ENCODE measurements at places on chromosomes 5 and 9.

- DNase-seq = peak; percentile 48
Observed at GRCh38 chr5:56012281-56012963, 17.7 kb upstream of the IL6ST start.

DNA sequence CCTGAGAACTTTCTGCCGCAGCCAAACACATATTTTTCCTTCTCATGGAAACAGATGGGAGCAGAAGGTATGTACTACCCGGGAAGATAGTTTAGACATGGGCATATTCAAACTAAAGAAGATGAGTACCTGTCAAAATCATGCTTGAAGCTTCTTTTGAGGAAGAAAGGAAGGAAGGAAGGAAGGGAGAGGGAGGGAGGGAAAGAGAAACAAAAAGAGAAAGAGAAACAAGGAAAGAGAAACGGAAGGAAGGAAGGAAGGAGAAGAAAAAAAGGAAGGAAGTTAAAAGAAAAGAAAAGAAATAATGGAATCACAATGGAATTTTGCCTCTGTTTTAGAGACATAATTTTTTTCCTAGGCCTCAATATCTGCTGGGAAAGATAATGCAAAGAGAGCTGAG is 34.6 kb downstream of the EPB41L4A start:
- DNase-seq = no peak

DNA sequence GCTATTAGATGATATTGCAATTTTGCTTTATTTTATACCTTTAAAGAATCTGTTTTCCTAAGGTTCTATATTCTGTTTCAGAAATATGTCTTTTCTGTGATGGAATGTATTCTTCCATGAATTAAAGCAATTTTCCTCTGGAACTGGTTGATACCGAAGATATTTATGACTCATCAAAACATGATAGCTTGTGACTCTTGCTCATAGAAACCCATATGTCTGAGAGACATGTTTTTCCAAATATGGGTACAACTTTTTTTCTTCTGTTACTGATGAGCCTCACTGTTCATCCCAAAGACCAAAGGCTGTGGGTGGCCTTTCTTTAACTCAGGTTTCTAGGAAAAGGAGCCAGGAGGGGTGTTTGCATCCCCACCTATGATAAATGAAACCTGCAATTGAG is 126.1 kb upstream of the PAPPA start:
- DNase-seq = no peak

DNA sequence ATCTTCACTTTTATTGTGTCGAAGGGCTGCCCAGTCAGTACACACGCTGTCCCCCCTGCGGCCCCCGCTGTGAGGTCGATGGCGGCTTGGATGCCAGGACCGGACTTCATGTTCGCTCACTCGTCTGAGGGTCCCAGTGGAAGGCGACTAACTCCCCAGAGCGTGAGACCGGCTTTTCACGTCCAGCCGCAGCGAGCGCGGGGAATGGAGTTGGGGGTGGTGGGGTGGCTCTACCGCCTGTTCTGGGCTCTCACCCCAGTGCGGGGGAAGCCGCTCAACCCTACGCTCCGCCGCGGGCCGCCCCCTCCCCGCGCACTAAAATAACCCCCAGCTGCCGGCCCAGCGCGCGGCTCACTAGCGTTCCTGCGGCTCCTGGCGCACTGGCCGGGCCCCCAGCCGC is at the start of gene SLC25A2:
Gene SLC25A2 (minus strand): TSS at position 294 of the 400 bp plus-strand sequence. CDS start 184 bp downstream, at position 110.
- DNase-seq = no peak

- DNase-seq = no peak
Observed at GRCh38 chr5:92370032-92370431, 986.9 kb upstream of the ARRDC3 start.

GRCh38 chr9:88772575-88772974 is 218.7 kb upstream of the S1PR3 start:
- no peak for DNase-seq

- no peak for DNase-seq
Observed at GRCh38 chr5:67619235-67619634, 422.6 kb upstream of the CD180 start.

GRCh38 chr9:28808042-28808441 is 1234.8 kb upstream of the C9orf72 start:
- DNase-seq = no peak

DNA sequence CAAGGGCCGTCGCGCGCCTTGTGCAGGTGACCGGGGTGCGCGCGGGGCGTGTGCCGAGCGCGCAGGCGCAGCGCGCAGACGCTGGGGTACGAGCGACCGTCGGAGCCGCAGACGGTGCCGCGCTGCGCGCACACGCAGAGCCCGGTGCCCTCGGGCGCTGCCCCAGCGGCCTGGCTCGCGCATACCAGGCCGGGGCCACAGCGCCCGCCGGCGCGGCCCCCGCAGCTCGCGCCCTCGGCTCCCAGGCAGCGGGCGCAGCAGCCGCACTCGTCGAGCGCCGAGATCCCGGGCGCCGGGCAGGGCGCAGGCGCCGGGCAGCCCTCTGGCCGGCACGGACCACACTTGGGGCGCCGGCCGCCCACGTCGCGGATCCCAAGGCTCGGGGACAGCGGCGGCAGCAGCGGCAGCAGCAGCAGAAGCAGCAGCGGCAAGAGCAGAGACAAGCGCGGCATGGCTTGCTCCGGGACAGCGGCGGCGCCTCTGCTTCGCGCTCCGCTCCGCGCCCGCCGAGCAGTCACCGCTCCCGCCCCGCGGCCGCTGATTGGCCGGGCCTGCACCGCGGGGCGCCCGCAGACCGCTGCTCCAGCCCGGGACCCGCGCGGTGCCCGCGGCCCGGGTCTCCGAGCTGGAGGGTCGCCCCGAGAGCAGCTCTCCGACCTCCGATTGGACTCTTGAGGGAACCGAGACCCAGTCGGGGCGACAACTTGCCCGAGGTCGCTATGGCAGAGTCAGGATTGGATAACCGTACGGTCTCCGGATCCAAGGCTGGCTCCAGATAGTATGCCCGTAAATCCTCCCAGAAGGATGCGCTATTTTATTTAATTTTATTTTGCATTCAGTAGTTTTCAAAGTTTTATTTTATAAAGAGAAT is at the start of gene IGFBPL1:
Gene IGFBPL1 (minus strand): TSS at position 482 of the 871 bp plus-strand sequence. CDS start 30 bp downstream, at position 452.
- DNase-seq = peak; percentile 11

- DNase-seq = no peak
Observed at GRCh38 chr5:6565492-6565891, 67.4 kb downstream of the NSUN2 start.

DNA sequence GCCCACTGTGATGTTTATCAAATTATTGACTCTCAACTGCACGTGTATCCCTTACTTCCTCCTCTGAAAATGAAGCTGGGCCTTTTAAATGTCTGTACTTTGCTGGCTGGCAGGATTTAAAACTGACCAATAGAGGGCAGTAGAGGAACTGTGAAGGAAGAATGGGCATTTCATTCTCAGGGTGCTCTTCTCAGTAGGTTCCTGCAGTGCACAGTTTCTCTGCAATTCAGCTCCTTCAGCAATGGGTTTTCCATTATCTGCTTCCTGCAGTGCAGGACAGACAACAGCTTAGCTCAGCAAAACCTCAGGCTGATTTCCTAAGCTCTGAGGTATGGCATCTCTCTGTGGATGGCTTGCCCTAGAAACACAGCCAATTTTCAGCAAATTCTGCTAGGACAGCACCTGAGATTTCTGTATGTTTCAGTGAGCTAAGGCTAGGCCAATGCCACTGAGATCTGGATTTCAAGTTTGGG is 298.4 kb upstream of the PRDM9 start:
- peak; percentile 56 for DNase-seq

GRCh38 chr9:92664394-92665152 is 5.4 kb downstream of the IPPK start:
- DNase-seq = no peak

GRCh38 chr5:56979968-56980367 is 28.0 kb upstream of the MIER3 start:
- DNase-seq = no peak

DNA sequence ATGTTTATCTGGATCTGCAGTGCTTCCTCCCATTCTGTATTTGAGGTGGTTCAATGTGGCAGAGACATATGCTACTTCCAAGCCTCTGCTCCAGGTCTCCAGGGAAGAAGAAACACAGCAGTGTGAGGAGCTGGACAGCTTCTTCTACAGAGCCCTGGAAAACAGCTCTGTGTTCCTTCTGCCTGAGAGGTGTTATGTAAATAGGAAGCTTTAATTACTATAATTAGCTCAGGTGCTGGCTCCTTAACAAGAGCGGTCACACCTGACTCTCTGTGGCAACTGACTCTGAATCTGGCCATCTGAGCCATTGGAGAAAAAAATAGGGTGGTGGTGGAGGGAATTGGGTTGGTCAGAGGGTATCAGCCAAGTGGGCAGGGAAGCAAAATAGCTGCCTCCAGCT is 332.4 kb upstream of the BRINP1 start:
- no peak for DNase-seq

DNA sequence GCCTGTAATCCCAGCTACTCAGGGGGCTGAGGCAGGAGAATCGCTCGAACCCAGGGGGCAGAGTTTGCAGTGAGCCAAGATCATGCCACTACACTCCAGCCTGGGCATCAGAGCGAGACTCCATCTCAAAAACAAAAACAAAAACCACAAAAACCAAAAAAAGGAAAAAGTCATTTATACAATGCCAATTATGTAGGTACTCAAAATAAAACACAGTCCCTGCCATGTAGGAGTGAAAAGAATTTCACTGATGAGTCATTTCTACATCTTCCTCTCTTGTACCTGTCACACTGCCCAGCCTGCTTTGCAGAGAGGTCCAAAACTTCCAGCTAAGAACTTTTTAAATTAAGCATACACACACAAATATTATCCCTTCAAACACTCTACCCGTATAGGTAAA is 215.8 kb downstream of the EPB41L4A start:
- DNase-seq = no peak

GRCh38 chr5:159971038-159971437 is 37.9 kb upstream of the TTC1 start:
- DNase-seq = no peak

DNA sequence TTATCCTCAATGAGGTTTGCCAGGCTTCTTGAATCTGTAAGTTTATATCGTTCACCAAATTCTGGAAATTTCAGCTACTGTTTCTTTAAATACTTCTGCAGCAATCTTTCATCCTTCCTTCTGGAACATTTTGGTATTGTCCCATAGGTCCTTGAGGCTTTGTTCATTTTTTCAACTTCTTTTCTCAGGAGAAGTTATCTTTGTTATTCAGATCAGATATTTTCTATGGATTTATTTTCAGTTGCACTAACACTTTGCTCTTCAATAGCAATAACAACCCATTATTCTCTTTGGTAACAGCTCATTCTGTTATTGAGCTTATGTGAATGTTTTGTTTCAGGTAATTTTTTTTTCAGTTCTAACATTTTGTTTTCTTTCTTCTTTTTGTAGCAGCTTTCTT is 13.5 kb downstream of the SNX2 start:
- no peak for DNase-seq

GRCh38 chr5:38905516-38905915 is 59.7 kb downstream of the OSMR start:
- DNase-seq = no peak

DNA sequence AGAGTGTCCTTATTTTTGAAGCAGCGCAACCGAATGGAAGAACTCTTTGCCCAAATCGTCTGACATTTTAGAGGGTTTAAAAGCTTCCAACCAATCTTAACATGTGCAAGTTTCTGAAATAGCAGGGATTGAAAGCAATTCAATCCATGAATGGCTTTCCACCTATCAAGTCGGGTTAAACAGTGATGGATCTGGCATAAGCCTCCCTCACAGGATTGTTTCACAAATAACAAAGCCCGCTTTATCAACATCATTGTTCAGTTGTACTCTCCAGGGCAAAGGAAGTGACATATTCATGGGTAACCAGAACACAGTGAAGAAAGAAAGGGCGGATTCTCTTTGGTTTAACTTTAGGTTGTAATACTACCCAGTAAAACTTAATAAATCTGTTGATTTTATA is 497.3 kb downstream of the MTRR start:
- no peak for DNase-seq

DNA sequence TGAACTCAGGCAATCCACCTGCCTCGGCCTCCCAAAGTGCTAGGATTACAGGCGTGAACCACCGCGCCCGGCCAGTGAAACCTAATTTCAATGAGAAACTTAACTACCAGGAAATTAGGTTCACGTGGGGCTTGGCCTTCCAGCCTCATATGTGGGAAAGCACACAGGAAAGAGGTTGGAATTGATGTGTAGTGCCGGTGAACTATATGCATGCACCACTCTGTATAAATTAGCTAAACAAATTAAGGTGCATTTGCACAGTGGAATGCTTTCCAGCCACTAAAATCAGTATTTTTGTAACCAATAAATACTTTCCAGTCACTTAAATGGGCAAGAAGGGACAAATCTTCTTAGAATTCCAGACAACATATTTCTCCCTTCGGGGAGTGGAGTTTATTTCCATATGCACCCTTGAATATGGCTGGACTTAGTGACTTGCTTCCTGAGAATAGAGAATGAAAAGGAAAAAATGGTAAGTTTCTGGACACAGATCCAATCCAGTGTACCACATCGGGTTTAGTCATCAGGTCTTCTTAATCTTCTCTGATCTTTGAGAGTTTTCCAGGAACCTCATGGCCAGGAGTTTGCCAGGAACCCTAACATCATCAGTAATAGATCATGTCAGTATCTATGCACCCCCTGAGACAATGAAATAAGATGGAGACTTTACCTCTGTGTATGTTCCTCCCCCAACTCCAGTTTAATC is 24.9 kb downstream of the ATOX1 start:
- no peak for DNase-seq

- DNase-seq = no peak
Observed at GRCh38 chr5:94932259-94932658, 313.8 kb downstream of the SLF1 start.

GRCh38 chr5:156361436-156362109 is 34.6 kb downstream of the SGCD start:
- no peak for DNase-seq

All from suppressor macrophage treated with lipopolysaccharide for 4 hours (primary cell).